ENCODE measurements at places on chromosomes 11 and 22.
A peak's percentile ranks its signal among the peaks of the same experiment; 100 is the strongest.

DNA sequence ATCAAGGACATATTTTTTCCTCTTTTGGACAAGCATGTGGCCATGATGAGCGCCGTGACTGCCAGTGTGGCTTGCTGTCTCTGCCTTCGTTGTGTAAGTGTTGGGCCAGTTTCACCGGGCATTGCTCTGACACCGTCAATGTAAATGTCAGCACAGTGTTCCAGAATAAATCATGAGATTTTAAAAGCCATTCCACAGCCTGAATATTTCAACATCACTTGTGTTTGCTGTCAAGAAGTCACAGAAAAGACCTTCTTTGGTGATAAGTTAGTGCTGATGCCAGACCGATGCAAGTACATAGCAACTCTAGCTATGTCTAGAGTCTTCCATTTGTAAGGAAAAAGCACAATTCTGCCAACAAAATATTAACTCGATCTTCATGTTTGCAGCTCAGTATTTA, 467.8 kb downstream of the TBC1D22A start:
- no peak for DNase-seq

DNA sequence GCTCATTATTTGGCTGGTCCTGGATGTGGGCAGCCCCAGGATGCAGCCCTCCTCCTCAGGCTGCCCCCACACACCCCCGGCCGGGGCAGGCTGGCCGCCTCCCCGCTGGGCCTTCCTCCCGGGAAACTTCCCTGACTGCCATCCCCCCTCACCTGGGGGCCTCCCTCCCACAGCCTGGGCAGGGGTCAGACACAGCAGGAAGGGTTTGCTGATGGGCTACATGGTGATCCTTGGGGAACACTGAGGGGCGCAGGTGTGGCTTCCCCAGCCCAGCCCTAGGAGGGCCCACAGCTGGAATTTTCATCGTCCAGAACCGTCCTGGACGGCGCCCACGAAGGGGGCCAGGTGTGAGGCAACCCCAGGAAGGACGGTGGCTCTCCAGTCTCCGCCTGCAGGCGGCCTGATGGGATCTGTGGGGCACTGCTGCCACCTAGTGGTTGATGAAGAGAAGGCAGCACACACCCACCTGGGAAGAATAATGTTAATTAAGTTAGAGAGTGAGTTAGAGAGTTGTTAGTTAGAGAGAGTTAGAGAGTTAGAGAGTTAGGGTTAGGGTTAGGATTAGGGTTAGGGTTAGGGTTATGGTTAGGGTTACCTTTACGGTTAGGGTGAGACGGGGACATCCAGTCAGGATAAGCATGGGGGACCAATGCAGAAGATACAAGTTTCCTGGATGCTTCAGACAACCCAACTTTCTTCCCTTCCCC, 75.9 kb upstream of the PRR5 start:
- peak; percentile 79 for DNase-seq

DNA sequence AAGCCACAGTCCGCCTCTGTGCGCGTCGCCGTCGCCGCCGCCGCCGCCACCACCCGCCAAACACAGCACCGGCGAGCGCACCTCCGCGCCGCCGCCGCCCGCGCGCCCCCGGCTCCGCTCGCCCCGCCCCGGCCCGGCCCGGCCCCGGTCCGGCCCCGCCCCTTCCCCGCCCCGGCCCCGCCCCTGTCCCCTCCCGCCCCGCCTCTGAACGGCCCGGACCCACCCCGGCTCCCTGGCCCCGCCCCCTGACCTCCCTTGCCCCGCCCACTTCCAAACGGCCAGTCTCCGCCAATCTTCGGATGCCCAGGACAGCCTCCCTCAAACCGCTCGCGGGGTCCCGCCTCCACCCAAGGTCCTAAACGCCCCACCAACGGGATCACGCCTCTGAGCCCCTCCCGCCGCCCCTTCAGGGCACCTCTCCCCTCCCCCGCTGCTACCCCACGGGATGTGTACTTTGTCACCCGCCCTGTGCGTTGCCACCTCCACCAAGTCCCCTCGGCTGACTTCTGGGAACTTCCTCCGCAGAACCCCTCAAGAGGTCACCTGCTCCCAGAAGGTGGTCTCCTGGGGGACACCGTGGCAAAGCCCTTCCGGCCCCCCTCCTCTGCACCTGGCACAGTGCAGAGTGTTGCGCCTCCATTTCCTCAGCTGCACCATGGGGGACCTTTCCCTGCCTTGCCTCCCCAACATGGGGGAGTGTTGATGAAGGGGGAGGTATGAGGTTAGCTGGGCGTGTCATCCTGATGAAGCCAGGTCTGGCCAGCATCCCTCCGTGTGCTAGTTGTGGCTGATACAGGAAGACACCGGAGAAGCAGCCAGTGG, at the start of gene KIAA0930:
TSS of gene KIAA0930 (minus strand) at position 85 of the 822 bp plus-strand sequence. CDS start 191 bp downstream, outside the sequence.
- DNase-seq: peak; percentile 97

DNA sequence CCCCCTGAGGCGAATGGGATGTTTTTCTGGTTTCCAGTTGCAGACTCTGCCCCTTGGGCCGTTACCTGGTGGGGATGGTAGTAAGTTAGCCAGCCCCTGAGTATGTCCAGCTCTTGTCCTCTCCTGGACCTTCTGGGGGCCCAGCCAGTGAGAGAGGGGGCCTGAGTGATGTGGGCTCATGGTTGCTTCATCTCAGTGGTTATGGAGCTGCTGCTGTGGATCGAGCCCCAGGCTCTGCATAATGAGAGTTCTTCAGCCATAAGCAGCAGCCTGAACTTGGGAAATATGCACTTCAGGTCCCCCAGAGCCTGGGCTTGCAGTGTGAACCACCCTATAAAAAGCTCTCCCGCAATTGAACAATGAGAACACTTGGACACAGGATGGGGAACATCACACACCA, 5.9 kb downstream of the TMPRSS13 start:
- DNase-seq: no peak

GRCh38 chr11:9711454-9712307, 47.8 kb downstream of the SWAP70 start:
- DNase-seq: no peak

- no peak for DNase-seq
Measured at GRCh38 chr11:77596626-77597025, 6.9 kb downstream of the AQP11 start.

- no peak for DNase-seq
Measured at GRCh38 chr22:26608129-26608528, 9.7 kb downstream of the CRYBB1 start.

DNA sequence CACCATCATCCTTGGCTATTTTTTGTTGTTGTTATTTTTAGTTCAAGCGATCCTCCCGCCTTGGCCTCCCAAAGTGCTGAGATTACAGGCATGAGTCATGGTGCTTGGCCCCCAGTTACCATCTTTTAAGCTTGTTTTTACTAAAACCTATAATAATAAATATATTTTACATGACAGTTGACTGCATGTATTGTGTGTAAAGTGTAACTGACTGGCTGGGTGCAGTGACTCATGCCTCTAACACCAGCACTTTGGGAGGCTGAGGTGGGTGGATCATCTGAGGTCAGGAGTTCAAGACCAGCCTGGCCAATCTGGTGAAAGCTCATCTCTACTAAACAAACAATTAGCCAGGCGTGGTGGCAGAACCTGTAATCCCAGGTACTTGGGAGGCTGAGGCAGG, 386.2 kb downstream of the TENM4 start:
- no peak for DNase-seq

DNA sequence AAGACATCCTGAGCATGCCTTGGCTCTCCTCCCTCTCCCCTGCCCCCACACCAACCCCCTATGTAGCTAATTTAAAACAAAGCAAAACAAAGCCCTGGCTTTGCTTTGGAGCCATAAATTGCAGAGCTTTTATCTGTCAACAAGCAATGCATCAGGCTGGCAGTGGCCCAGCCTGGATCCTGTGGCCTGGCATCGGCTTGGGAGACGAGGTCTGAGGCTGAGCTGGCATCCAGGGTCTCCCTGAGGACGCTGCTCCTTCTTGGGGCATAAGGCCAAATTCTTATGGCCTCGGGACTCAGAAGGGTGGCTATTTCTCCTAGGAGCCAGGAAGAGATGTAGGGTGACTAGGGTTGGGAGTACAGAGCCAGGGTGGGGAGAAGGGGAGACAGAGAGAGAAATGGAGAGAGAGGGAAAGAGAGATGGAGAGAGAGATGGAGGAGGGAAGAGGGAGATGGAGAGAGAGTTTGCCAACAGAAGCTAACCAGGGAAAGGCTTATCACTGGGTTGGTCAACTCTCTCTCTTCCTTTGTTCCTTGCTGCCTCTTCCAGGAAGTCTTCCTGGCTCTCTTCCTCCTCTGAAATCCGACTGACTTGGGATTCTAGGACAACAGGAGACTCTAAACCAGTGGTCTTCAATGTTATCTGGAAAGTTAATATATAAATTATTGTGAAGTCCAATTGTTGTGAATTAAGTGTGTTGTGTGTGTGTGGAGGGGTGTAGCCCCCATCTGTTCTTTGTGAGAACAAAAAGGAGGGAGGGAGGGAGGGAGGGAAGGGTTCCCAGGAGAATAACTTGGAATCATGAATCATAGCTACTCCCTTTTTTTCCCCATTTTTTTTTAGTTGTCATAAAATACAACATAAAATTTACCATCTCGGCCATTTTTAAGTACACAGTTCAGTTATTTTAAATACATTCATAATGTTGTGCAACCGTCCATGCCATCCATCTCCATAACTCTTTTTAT, 29.1 kb downstream of the TSPAN18 start:
- peak; percentile 73 for DNase-seq

DNA sequence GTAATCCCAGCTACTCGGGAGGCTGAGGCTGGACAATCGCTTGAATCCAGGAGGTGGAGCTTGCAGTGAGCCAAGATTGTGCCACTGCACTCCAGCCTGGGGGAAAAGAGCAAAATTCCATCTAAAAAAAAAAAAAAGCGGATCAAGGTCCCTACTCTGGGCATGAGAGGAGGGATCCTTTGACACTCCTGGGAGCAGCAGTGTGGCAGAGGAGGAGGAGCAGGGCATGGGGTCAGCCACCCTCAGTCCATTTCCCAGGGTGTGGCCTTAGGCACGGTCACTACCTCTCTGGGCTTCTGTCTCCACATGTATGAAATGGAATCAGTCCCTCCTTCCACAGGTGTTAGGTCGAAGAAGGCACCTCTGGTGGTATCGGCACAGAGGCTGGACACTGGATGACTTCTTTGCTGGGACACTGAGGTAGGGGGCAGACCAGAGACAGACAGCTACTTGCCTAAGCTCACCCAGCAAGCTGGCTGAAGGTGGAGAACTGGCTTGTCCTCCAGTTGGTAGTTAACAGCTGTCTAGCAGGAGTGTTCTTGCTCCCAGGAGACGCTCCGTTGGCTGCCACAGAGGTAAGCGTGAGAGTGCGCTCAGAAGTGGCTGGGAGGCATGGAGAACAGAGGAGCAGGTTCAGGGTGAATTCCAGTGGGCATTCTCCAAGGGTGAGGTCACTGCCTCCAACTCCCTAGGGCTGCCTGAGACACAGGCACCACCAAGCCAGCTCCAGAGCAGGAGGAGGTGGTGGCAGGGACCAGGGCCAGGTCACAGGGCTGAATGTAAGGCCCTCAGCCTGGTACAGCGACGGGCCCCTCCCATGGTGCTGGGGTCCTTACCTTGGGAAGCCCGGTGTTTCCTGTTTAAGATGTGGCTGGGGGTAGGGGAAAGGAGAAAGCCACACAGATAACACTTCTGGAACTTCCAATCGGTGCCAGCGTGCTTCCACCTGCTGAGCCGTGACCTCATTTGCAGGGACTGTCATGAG, 19.5 kb downstream of the TXN2 start:
- DNase-seq: peak; percentile 76

DNA sequence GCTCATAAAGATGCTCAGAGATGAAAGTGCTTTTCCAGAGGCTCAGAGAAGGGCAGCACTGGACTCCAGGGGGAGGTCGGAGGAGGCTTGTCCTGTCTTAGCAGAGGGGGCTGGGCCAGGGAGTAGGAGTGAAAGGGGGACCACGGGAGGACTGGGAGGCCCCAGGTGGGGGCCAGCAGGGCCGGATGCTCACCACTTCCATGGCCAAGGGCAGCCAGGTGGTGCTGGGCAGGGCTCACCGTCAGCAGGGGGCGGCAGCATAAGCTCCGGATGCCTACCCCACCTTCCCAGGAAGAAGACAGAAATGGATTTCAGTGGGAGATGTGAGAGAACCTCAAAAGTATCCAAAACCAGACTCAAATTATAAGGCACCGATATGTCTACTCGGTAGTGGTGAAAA, 11.0 kb downstream of the RAB36 start:
- DNase-seq: no peak

- no peak for DNase-seq
Measured at GRCh38 chr11:57459164-57460021, 935 bp upstream of the RTN4RL2 start.

DNA sequence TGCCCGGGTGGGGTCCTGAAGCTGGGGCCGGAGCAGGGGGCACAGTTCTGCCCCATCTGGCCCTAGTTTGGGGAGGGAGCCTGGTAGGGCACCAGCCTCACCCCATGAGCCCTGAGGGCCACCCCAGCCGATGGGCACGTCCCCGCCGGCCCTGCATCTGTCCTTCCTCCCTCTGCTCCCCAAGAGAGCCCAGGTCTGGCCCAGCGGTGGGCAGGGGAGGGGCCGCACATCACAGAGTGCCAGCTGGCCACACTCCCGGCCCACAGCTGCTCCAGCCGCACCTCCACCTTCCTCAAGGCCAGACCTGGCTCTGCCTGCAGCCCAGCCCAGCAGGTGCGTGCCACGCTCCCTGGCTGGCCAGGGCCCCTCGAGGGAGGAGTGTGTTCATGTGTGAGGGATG, 21.6 kb downstream of the BRSK2 start:
- DNase-seq: no peak

All from AG08395 (cell line).